ENCODE measurements at places on chromosomes 12 and 14.

GRCh38 chr14:79660053-79660939 is 551.0 kb downstream of the DIO2 start:
- DNase-seq: no peak

DNA sequence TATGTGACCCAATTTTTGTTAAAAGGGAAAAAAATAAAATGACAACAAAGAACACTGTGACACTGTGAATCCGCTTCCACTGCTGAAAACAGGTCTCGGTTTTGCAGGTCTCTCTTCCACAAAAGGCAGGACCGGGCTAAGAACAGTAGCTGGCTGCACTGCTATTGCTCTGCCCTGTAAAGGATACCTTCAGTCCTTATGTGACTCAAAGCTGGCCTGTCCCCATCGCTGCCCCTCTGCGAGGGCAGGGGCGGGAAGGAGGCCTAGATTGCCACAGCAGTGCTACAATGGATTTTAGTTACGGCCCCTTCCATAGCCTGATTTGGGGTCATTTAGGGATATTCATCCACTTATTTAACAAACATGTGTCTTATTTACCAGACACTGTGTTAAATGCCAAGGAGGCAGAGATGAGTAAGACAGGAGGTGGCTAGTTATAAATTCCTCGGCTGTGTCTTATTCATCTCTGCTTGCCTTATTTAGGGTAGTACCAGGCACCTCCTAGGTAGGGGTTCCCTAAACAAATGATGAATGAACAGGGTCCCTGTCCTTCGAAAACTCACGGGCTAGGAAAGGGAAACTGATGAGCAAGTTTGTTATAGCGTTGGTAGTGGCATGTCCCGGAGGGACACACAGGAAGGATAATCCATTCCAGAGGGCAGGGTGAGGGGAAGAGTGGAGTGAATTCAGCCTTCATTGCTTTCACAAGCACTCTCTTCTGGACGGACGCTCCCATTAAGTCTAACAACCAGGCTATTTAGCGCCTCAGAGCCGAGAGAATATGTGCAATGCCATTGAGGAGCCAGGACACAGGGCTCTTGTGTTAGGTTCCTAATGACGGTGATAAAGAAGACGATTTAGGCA is 73.3 kb downstream of the EID3 start:
- DNase-seq: no peak

- no peak for DNase-seq
These were observed 7.6 kb downstream of the PTPRO start for GRCh38 chr12:15329891-15330290.

GRCh38 chr12:125652681-125653080 is 587.4 kb downstream of the AACS start:
- no peak for DNase-seq

GRCh38 chr14:105582639-105583038 is 56.3 kb downstream of the TMEM121 start:
- no peak for DNase-seq
